ENCODE measurements at places on chromosomes 7 and 10.

DNA sequence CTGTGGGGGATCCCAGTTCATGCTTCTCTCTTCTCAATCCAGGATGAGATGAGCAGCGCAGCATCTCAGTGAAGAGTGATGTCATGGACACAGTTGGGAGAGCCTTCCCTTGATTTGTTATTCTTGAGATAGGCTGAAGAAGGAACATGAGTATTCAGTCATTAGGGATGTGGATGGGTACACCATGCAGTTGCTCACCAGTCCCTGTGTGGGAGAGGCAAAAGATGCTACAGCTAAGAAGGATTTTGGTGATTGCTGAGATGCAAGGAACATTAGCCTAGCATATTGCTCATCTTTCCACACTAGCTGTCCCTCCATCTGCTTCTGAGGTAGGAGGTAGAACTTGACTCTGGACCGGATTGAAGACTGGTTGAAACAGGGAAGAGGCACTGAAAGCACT, 179.6 kb downstream of the GALNT17 start:
- no peak for DNase-seq

DNA sequence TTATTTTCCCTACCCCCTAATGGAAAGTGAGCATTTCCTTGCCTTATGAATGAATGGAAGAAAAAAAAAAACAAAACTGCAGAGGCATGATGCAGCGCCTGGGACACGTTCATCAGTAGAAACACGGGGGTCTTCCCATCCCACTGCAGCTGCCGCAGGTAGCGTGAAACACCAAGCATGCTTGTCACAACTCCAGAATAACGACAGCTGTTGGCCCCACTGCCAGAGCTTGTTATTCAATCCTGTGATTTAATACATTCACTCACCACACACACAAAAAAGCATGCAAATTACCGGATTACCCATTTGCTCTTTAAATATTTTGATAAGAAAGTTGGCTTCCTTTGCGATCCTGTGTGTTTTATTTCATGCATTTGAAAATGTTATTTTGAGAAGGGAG, 48.4 kb upstream of the GNA12 start:
- DNase-seq, result no peak

DNA sequence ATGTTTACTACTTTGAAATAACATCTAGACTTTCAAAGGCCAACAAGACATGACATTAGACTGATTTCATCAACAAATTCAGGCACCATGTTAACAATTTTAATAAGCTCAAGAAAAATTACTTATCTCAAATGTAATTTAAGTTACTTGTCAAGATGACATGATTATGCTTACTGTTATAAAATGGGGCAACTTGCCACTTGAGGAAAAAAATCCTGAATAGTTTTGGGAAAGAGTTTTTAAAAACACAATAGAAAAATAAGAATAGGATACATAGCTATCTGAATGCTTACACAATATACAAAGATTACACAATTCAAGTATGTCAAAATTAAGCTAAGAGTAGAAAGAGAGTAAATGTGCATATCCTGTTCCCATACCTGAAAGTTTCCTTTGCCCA, 85.4 kb downstream of the RNF32 start:
- DNase-seq, result no peak

GRCh38 chr10:110486680-110487410, 10.9 kb upstream of the DUSP5 start:
- DNase-seq, result no peak

DNA sequence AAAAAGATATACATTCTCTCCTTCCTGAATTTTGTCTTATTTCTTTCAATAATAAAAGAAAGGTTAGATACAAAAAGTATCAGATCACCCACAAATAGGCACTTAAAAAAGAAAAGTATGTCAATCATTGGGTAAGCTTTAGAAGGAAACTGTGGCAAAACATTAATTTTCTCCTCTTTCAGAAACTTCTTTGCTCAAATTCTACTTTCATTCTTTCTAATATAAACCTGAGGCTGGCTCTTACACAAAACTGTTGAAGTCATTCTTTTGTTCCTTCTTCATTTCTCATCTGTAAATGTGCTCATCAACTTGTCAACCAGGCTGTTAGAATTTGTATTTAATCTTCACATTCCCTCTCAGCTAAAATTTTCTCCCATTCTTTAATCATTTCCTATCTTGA, 124.6 kb downstream of the LRRN3 start:
- no peak for DNase-seq

- no peak for DNase-seq
Observed at GRCh38 chr10:112896273-112896672, 53.8 kb upstream of the TCF7L2 start.

DNA sequence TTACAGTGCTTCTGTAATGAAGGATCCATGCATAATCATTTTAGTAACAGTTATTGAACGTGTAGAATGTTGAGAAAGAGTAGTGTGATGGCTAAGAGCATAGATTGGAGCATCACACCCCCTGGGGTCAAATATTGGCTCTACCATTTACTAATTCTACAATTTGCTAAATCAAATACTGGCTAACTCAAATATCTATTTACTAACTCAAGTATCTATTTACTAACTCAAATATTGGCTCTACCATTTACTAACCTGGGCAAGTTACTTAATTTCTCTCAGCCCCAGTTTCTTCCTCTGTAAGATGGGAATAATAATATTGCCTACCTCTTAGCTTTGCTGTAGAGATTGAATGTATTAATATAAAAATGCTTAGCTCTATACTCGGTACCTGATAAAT, 64.0 kb downstream of the CDK14 start:
- DNase-seq, result no peak

- no peak for DNase-seq
Observed at GRCh38 chr7:149261316-149261828, 624 bp upstream of the ZNF783 start.

DNA sequence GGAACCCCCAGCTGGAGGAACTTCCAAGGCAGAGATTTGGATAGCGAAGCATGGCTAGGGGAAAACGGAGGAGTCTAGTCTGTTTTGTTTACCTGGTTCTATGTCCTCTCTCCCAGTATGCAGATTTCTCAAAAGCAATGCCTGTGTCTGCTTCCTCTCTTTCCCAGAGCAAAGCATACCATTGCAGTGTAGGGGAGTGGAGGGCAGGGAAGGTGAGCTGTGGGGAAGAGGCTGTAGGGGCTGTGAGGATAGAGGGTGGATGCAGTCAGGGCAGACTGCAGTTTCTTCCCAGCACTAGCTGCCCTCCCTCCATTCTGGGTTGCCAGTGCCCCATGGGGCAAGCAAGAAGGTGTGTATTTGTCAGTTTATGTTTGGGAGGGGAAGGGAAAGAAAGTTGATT, 16.9 kb upstream of the TSPAN14 start:
- DNase-seq, result no peak

DNA sequence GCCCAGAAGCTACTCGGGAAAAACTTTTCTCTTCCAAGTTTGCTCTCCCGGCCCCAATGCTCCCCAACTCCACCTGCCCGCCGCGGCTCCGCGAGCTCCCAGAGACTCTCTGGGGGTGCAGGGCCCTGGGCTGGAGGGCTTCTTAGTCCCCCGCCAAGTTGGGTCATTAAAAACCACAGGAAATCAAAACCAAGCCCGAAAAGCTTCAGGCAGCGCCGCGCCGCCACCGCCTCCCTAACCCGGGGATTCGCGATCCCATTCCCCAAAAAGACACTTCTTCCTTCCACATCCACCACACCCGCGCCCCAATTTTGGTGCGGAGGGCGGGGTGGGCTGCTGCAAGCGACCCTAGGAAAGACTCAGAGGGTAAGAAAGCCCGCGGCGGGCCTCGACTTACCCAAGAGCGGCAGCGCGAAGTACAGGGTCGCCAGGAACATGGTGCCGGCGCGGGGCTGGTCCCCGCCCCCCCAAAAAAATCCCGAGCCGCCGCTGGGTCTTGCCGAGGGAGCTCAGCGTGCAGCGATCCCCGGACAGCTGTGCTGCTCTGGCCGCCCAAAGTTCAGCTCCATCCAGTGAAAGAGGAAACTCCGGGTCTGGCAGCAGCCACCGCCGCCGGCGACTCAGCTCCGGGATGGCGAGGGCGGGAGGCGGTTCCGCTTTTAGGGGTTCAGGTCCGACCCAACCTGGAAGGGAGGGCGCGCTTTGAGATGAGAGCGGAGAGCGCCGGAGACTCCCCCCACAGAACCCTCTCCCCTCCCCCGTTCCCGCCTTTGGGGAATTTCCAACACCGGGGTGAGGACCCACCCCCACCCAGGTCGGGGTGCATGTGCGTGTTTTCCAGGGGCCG, 1.2 kb downstream of the GFRA1 start:
- DNase-seq, result no peak

DNA sequence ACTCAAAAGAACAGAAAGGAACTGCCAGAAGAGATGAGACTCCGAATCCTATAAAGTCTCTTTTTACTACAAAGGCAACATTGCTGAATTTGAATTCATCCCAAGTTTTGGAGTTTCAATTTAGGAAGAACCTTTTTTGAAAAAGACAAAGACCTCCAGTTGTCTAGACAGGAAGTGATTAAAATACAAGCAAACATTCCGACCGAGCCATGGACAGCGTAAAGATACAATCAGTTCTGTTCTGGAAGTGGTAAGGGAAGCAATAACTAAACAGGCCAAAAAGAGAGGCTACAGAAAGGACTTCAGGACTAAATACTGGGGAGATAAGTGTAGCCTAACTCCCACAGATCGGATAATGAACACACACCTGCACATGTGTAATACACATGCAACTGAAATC, 101.0 kb downstream of the SMURF1 start:
- no peak for DNase-seq

DNA sequence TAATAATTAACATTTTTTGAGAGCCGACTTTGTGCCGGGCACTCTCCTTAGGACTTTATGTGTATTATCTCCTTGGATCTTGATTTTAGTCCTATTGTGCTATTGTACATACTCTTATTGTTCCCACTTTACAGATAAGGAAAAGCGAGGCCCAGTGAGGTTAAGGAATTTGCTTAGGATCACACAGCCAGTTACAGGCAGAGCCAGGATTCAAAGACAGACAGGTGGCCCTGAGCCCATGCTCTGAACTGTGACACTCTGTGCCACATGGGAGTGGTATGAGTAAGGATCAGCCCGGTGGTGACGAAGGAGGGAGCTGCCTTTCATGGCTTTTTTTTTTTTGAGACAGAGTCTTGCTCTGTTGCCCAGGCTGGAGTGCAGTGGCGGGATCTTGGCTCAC, 15.8 kb upstream of the GNA12 start:
- DNase-seq, result no peak

- no peak for DNase-seq
Observed at GRCh38 chr10:5079836-5080235, 14.4 kb upstream of the AKR1C3 start.

Measured in GOT3 (cell line).